ENCODE measurements at places on chromosomes 1 and 21.

GRCh38 chr1:6868660-6869380 is 83.6 kb downstream of the CAMTA1 start:
- DNase-seq: no peak

DNA sequence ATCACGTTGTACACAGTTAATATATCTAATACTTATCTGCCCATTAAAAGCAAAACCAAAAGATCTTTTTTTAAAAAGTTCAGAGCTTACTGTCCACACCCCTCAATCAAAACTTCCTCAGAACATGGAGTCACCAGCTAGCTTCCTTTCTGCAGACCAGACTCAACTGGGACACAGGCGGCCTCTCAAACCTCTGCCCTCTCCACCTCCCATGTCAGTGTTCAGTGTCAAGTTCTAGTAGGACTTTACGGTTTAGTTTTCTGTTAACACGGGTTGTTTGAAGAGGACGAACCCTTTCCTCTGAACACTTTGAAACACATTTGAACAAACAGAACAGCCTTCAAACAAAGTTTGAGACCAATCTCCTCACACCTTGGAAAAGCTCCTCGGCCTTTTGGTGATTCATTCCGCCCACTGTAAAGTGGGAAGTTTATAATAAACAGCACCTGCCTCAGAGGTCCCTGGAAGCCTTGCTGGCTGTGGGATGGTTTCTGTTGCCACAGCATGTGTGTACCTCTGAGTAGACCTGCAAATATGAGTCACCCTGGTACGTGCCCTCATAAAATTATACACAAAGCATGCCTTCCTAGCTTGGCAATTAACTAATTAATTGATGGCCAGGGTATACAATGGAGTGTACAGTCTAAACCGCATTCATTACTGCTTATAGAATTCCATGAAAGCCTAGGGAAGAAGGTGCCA is 48.4 kb upstream of the SIPA1L2 start:
- DNase-seq: no peak

DNA sequence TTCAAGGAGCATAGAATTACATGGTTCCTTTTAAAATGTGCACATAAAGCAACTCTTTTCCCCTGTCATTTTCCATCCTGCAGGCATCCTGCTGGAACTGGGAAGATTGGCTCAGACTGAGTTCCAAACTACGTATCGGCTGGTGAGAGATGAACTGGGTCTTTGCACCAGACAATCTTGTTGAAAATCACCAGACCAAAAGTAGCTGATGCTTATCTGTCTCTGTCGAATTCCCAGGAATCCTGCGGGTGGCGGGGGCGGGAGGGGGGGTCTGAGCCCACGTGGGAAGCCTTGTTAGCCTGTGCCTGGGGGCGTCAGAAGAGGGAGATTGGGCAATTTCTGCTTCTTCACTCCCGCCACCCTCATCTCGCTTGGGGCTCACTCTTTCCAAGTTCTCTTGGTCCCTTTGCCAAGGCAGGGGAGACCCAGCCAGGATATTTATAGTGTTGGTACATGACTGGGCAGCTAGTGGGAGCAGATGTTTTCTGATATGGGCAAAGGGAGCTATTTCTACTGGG is 90.1 kb upstream of the SLC25A33 start:
- DNase-seq: no peak

- DNase-seq: no peak
These were observed 144.8 kb downstream of the NR5A2 start for GRCh38 chr1:200172311-200172710.

DNA sequence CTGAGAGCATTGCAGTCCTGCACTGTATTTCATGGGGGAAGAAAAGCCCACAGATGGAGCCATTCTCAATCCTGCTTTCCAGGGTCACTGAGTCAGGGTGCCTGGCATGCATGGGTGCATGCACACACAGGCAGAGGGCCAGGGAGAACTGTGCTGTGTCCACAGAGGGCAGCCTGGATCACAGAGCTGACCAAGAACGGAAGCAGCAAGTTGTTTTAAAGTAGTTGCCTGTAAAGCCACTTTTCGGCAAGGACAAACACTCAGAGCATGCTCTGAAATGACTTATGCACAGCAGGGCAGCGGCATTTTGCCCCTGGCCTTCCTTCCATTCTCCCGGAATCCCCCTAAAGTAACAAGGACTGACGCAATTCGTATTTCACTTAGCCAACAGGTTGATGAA is 3.6 kb downstream of the ERG start:
- DNase-seq: no peak

DNA sequence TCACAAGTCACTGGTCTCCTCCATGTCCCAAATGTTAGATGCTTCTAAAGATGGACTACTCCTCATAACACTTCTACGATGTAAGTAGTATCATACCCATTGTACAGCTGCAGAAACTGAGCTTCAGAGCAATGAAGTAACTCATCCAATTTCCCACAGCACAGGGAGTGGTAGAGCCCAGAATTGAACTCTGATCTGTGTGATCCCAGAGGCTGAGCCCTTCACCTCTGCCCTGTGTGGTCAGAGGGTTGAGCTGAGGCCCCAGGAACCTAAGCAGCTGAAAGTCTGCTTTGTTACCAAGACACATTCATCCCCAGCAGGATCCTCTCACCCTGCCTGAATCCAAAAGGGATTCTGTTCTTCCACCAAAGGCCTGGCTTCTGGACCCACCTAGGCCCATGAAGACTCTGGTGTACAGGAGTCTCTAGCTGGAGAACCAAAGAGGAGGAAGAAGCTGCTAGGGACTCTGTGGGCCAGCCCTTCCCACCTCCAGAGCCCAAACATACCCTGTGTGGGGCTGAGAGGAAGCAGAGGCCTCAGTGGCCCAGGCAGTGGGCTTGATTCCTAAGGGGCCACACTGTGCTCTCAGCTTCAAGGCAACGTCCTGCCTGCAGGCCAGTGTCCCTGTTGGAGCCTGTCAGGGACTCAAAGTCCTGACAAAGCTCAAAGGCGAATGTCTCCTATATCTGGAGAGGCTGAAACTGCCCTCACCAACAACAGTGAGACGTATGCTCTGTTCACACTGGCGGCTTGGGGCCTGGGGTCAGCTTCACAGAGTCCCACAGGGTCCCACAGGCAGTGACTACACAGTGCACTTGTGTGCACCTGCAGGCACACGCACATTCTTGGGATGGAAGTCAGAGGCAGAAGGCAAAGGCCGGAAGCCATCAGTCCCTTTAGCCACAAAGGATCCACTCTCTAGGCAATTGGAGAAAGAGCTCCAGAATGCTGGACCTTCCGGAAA is 40.4 kb upstream of the SLC30A1 start:
- no peak for DNase-seq

DNA sequence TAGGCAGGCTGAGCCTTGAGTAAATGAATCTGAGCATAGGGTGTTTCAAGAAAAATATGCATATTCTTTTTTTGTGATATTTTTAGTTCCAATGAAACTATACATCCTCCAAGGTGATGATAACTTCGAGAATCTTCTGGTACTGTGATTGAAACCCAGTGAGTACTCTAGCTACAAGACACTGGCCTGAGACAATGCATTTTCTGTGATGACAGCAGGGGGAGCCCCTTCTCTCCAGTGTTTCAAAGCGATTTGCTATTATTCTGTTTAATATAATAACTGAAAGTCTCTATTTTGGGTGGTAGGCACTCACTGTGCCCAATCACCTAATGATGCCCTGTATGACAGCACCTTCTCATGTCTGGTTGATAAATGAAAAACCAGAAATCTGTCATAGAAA is 12.1 kb downstream of the IRF2BP2 start:
- DNase-seq: peak; percentile 71

- DNase-seq: no peak
These were observed 183.9 kb downstream of the PTPRU start for GRCh38 chr1:29420202-29420601.

- no peak for DNase-seq
These were observed 55.1 kb downstream of the CD58 start for GRCh38 chr1:116515702-116516101.

DNA sequence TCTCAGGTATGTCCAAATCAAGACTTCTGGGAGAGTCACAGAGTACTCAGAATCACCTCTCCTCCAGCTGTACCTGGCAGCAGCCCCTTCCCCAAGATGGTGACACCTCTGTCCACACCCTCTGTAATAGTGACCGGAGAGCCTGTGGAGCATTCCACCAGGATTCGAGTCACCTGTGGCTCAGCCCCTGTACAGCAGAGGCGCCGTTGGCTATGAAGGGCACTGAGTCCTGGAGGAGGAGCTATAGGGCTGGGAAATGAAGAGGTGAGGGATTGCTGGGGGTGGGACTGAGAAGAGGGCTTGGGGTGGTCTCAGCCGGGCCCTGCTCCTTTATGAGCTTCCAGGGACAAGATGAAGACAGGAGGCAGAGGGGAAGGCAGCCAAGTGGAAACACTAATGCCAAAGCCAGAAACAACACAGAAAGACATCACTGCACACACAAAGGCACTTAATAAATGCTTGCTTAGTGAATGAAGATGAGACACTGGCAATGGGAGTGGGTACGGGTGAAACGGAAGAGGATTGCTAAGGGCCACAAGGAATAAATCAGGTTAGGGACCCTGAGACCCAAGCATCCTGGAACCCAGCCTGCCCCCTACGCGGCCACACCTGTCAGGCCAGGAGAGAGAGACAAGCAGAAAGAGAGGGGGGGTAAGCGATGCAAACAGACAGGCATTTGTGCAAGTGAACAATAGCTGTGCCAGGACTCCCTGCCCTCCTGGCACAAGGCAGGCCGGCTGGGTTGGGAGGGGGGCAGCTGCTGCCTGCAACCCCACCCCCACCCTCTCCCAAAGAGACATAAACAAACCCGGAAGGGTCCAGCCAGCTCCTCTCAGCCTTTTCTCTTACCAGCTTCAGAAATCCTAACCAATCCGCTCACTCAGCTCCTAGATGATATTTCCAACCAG is 3.9 kb downstream of the ARHGEF2 start:
- DNase-seq: no peak

GRCh38 chr21:33949516-33950430 is 34.2 kb upstream of the ATP5PO start:
- DNase-seq: no peak
